ENCODE measurements at places on chromosomes 4 and X.
A peak's percentile ranks its signal among the peaks of the same experiment; 100 is the strongest.

DNA sequence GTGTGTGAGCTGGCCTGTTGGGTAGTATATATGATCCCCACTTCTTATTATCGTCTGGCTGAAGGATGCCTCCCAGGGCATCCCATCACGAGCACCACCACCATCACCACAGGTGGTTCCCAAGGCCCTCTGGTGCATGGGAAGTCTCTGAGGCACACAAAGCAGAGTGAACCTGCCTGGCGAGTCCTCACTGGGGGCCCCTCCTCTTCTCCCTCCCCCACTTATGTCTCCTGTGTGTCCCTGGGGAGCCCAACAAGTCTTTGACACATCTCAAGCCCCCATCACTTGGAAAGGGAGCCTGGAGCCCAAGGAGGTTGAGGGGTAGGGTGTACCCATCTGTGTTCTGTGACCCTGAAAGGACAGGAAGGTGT is 45.5 kb upstream of the NKX1-1 start:
- DNase-seq = no peak

DNA sequence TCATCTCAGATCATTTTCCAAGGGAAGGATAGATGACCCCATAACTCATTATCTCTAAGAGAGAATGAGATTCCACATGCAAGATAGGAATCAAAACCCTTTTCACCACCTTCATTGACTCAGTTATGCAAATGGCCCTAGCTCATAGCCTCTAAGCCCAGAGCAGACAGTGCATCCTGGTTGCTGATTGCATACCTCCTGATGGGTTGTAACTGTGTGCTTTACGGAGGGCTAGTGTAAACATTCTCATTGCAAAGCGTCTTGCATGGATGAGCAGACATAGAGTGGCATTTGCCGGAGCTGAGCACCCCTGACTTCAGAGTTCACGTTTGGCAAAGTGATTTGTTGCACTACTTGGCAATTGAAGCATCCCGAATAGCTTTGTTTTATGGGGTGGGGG is 151.0 kb downstream of the VCX3A start:
- no peak for DNase-seq

GRCh38 chrX:77276742-77277141 is 170.4 kb upstream of the FGF16 start:
- no peak for DNase-seq

DNA sequence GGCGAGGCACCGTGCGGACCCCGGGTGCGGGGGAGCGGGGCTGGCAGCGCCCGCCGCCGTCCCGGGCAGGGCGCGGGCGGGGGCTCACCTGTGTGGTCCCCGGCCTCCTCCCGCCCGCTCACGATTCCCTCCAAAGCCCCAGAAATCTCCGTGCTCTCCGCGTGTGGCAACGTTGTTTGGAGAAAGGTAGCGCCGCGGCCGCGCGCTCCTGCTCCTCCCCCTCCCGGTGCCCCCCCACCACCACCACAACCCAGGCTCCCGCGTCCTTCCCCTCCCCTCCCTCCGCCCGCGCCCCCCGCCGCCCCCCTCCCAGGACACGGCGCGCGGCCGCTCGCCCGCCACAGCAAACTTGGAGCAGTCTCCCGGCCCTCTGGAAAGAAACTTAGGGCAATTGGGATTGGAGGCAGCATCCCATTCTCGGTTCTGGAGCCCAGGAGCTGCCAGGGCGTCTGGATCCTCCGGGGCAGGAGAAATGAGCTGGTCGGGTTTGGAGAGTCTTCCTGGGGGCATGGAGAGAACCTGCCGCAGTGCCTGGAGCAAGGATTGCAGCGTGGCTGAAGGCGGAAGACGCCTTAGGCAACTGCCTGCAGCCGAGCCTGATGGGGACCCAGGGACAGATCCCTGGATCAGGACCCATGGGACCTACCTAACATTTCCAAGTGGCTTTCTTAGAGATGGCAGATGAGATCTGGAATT is 855 bp downstream of the KLF3 start:
- DNase-seq = no peak

DNA sequence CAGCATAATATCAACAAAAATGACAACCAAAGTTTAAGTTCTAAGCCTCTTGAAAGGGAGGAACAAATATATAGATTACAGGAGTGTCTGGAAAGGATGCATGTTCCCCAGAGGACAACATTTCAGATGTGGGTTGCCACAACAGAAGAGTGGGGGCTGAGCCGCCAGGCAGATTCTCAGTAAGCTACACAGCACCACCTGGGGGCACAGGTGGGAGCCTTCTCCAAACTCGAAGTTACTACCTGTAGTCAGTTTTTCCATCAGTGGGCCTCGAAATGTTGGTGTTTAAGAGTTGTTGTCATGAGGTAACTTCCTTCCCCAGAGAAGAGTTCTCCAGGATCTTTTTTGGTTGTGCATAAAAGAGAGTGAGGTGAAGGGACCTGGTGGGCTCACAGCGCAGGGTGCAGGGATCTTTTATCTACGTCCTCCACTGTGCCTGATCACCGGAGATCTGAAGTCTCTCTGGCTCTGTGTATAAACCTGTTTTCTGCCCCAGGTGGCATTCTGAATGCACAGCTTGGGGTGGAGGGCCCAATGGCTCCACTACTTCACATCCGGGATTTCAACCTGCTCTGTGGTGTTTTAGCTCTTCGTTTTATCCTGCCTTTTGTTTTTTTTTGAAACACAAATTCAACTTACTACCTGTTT is 58.4 kb upstream of the STS start:
- DNase-seq = peak; percentile 19

DNA sequence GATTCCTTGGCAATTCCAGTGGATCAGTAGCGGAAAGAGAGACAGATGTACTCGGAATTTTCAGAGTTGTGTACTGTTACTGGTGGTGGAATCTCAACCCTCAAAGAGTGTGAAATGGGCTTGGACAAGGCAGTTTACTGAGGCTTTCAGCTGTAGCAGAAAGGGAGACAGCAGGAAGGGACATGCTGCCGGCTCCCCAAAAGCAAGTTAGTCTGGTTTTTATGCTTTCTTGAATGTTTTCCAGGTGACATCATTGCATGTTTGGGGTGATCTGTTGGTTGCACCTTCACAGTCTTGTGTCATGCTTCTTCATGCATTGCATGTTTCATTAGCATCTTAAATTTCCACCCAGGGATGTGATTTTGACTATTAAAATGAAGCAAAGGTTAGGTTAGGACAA is 1282.2 kb downstream of the ADGRL3 start:
- no peak for DNase-seq

DNA sequence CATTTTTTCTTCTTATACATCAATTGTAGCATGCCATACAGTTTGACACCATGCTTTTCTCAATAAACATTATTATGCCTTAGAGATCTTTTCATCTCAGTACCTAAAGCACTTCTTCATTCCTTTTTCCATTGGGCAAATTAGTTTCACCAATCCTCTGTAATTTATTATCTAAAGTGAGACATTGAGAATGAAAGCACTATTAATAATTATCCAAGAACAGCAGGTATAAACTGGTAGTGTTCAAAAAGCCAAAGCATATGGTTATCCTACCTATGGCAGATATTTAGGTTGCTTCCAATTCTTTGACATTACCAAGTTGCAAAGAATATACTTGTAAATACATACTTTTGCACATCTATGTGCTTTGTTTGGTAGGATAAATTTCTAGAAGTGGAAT is 15.6 kb downstream of the LAMTOR3 start:
- DNase-seq = no peak

DNA sequence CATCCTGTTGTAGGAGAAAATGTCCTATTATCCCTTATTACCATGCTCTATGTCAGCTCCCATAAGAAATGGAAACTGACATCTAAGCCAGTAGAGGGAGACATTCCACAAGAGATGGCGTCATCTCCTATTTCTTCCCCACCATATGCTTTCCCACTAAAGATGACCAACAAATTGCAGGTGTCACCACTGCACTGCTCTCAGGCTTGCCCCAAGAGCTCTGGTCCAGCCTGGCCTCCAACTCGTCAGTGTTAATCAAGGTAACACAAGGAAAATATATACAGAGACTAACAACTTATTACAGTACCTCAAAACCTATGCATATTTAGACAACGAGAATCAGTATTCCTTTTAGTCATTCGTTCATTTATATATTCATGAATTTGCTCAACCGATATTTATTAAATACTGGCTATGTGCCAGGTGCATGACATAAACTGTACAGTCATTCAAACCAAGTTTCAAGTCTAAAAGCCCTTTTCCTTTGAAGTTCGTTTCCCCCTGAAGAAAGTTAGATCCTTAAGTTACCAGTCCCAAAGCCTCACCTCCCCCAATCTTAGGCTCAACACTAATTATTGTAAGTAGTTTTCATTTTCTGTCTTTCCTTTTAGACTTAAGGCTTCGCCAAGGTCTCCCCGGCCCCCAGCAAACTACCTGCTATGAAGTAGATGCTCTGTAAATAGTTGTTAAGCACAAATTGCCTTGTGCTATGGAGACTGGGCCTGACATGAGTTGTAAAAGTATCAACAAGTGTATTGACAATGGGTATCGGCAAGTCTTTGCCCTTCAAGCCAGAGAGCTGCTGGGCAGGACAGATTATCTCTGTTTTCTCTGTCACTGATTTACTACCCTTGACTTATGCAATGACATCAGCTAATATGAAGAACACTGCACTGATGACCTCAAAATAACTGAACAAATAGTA is 3.1 kb upstream of the FGB start:
- no peak for DNase-seq

GRCh38 chrX:132657876-132658275 is 169.0 kb upstream of the MBNL3 start:
- DNase-seq = no peak

DNA sequence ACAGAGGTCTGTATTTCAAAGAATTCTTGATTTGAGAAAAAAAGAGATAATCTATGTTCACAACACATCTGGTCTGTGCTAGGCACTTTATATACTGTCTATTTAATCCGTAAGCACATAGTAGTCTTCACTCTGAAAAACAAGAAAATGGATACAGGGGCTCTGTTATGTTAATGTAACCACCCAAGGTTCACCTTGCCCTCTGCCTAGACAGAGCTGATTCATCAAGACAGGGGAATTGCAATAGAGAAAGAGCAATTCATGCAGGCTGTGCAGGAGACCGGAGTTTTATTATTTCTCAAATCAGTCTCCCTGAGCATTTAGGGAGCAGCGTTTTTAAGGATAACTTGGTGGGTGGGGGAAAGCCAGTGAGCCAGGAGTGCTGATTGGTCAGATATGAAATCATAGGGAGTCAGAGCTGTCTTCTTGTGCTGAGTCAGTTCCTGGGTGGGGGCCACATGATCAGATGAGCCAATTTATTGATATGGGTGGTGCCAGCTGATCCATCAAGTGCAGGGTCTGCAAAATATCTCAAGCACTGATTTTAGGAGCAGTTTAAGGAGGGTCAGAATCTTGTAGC is 92.9 kb upstream of the TNIP3 start:
- DNase-seq = no peak

DNA sequence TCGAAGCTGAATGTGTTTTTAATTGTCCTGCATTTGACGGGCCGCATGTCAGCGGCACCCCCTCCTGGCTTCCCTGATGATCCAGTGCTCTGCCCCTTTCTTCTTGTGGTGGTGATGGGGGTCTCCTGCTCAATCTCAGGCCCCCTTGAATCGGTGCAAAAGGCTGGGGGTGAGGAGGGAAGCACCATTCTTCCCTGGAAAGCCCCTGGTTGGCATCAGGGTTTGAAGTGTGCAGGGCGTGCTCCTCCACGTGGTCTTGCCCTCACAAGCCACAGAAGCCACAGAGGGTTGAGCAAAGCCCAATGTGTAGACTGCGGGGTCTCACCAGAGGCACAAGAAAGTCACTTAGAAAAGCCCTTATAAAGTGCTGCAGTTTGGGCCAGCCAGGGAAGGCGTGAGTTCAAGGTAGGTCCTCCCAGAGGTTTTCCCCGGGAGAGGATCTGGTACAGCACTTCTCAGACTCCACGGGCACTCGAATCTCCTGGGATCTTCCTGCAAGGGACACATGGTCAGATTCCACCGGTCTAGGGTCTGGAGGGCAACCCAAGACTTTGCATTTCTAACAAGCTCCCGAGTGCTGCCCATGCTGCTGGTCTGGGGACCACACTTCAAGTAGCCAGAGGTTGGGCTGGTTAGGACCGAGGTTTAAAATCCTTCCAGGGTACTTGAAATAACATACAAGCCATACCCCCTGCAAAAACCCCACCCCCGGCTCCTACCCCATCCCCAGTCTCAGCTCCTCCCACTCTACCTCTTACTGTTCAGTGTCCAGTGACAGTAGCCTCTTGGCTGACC is 35.1 kb downstream of the PSAPL1 start:
- DNase-seq = no peak

- no peak for DNase-seq
Measured at GRCh38 chr4:119678761-119679160, 50.2 kb upstream of the PDE5A start.

- no peak for DNase-seq
Measured at GRCh38 chrX:69110116-69110530, 55.1 kb downstream of the PJA1 start.

DNA sequence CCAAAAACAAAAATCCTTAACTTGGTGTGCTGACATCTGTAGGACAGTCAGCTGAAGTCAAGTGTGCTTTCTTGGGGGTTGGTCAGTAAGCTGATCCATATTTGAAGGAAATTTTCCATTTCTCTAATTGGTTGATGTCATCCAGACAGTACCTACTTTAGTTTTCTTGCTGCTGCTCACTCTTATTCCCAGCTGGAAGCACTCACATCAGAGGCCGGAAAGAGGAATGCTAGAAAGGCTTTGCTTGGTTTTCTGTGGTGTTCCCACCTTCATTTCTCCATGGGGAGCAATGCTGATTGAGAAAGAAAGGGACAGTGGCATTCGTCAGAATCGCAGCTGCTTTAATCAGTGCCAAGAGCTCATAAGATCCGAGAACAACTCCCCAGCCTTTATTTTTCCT is 227.0 kb downstream of the C4orf33 start:
- DNase-seq = no peak

- no peak for DNase-seq
Measured at GRCh38 chr4:177569434-177569833, 127.2 kb upstream of the AGA start.

DNA sequence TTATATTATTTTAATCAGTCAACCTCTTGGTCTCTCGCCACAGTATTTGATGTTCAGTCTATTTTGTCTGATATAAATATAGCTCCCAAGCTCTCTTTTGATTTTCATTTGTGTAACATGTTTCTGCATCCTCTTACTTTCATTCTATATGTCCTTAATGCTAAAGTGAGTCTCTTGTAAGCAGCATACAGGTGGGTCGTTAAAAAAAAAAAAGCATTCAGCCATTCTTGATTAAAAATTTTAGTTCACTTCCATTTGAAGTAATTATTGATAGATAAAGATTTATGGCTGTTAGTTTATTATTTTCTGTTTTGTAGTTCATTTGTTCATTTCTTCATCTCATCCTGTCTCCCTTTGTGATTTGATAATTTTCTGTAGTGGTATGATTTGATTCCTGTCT is 229.1 kb downstream of the GUCY2F start:
- no peak for DNase-seq

GRCh38 chr4:133127500-133127899 is 21.6 kb upstream of the PCDH10 start:
- no peak for DNase-seq

- no peak for DNase-seq
Measured at GRCh38 chrX:10008483-10009056, 41.4 kb downstream of the CLDN34 start.

- DNase-seq = no peak
Measured at GRCh38 chrX:71168134-71168533, 23.5 kb downstream of the NLGN3 start.

- no peak for DNase-seq
Measured at GRCh38 chr4:114488301-114488982, 110.2 kb upstream of the UGT8 start.

Measured in stimulated activated CD8-positive, alpha-beta memory T cell treated with anti-CD3 and anti-CD28 coated beads, Interleukin-15, amount 100 ng/mL, for 1 hour (primary cell).